ENCODE measurements at places on chromosomes 16 and 17.

- no peak for DNase-seq
Measured at GRCh38 chr17:77880711-77881450, 77.6 kb upstream of the TNRC6C start.

GRCh38 chr17:57902800-57903759 lies 52.1 kb downstream of the CUEDC1 start:
- DNase-seq, result no peak

DNA sequence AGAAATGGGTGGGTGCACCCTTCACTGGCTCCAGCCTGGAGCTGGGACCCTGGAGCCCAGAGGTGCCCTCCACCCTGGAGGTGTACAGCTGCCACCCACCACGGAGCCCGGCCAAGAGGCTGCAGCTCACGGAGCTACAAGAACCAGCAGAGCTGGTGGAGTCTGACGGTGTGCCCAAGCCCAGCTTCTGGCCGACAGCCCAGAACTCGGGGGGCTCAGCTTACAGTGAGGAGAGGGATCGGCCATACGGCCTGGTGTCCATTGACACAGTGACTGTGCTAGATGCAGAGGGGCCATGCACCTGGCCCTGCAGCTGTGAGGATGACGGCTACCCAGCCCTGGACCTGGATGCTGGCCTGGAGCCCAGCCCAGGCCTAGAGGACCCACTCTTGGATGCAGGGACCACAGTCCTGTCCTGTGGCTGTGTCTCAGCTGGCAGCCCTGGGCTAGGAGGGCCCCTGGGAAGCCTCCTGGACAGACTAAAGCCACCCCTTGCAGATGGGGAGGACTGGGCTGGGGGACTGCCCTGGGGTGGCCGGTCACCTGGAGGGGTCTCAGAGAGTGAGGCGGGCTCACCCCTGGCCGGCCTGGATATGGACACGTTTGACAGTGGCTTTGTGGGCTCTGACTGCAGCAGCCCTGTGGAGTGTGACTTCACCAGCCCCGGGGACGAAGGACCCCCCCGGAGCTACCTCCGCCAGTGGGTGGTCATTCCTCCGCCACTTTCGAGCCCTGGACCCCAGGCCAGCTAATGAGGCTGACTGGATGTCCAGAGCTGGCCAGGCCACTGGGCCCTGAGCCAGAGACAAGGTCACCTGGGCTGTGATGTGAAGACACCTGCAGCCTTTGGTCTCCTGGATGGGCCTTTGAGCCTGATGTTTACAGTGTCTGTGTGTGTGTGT lies 46.8 kb downstream of the IL21R start:
- no peak for DNase-seq

GRCh38 chr16:53285236-53285635 lies 149.0 kb upstream of the RBL2 start:
- no peak for DNase-seq

GRCh38 chr16:2874032-2874911 lies 8.7 kb upstream of the FLYWCH2 start:
- no peak for DNase-seq

GRCh38 chr17:4986403-4986802 lies 1.1 kb downstream of the CAMTA2 start:
- DNase-seq, result no peak

DNA sequence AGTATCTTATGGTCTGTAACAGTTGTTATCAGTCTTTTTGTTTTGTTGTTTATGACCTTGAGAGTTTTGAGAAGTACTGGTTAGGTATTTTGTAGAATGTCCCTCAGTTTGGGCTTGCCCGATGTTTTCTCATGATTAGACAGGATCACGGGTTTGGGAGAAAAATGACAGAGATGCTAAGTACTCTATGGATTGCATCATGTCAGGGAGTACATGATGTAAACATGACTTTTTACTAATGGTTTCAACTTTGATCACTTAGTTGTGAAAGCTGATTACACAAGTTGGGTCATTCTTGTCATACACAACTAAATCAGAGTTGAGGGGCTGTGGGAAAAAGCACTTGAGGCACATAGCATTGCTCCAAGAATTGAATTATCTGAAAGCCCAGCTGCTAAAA lies 94.7 kb upstream of the SIAH1 start:
- DNase-seq, result no peak

- DNase-seq, result no peak
Measured at GRCh38 chr17:3622977-3623594, 13.0 kb downstream of the SHPK start.

GRCh38 chr17:37405955-37406634 lies 541 bp downstream of the ACACA start:
- no peak for DNase-seq

DNA sequence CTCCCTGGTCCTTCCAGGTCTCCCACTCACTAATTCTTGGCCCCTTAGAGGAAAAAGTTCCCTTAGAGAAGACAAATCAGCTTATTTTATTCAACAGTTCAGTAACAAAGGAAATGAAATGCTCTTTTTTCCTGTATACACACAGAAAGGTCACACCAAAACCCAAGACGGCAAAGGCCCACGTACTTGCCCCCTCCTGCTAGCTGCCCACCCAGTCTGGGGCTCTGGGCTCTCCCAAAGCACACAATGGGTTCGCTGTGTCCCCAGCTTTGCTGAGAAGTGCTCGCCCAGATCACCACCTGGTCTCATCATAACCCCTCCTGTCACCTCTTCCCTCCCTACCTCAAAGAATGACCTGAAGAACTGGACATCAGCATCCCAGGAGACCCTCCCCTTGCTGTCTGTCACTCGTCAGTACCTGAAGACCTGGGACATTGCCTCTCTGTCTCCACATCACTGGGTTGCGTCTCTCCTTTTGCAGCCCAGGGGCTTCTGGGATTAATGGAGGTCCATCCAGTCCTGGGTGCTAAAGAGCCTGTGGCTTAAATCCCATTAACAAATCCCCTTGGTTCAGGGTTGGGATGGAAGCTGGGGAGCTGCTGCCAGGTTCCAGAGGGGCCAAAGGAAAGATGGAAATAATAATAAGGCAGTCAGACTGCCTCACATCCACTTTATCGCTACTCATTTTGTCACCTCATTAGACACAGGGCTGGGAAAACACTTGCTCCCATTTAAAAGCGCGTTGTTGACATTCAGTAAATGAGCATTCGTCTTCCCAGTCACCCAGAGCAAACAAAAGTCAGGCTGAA lies 3.3 kb downstream of the SLC6A4 start:
- no peak for DNase-seq

DNA sequence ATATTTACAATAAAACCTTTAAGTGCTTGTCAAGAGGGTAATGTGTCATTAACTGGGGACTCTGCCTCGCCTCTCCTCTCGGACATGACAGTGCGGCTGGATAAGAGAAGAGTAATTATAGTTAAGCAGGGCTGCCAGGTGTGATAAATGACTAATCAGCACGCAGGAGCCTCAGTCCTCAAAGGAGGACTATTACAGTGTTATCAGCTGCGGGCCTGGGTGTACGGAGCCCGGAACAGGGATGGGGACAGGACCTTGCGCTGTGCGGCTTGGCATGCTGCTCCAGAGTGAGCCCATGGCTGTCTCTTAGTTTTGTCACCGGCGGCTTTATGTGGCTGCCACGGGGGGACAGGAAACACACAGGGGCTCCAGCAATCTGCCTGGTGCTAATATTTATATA lies 607.2 kb downstream of the MAF start:
- DNase-seq, result no peak

- DNase-seq, result no peak
Measured at GRCh38 chr17:9829343-9829742, 3.6 kb downstream of the GLP2R start.

- DNase-seq, result no peak
Measured at GRCh38 chr16:64459402-64459801, 662.5 kb downstream of the CDH11 start.

DNA sequence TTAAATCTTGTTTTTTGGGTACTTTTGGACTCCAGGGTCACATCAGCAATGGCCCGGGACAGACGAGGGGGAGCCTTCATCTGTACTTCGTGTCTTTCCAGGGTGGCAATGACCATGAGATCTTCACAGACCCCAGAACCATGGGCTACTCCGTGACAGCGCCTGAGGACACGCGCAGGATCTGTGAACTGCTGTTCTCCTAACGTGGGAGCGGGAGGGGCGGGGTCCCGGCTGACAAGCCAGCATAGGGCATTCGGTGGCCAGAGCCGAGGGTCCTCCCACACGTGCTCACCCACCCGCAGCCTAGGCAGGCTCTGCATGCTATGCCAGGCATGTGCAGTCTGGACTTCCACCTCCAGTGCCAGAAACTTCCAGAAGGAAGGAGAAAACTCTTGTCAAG lies 21.2 kb downstream of the CARHSP1 start:
- DNase-seq, result no peak

DNA sequence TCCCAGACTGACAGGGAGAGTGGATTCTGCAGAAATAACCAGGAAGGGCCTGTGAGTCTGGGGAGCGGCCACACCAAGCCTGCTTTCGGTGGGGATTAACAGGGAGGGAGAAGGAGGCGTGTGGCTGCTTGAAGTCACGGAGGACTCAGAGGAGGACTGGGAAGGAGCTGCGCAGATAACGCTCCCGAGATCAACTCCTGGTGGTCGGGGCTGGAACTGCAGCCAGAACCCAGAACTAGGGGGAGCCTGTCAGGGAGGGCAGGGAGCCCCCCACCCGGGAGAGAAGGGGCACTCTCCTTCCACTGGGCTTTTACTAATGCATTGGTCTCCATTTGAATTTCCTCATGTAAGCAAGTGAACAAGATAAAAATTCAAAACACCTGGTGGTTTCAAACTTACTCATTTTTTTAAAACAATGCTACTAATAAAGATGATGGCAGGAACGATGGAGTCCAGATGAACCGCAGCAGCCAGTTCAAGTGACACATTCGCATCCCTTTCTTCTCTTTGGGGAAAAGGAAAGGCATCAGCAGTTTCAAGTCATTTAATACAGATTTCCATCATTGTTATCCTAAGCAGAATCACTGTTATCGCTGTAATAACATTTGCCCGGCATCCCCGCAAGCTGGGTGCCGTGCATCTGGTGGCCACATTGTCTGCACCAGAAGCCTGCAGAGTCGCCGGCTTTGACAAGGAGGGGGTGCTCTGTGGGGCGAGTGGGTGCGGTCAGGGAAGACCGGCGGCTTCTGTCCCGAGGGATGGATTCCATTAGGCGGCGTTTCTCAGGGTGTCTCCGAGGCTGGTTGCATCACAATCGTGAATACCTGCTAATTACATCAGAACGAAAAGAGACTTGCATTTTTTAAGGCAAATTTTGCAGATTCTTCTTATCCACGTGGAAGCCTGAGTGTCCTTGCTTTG lies 183.0 kb downstream of the FOXL1 start:
- peak; percentile 39 for DNase-seq

- peak; percentile 30 for DNase-seq
Measured at GRCh38 chr17:73228748-73229236, 32.9 kb downstream of the CPSF4L start.

- DNase-seq, result no peak
Measured at GRCh38 chr16:86129541-86129940, 230.6 kb downstream of the IRF8 start.

GRCh38 chr17:58970609-58971450 lies 135.8 kb downstream of the TRIM37 start:
- no peak for DNase-seq

GRCh38 chr16:17211797-17212196 lies 259.0 kb downstream of the XYLT1 start:
- peak; percentile 12 for DNase-seq

- DNase-seq, result no peak
Measured at GRCh38 chr17:77882040-77882439, 76.5 kb upstream of the TNRC6C start.

GRCh38 chr16:84340325-84341040 lies 27.9 kb upstream of the ATP2C2 start:
- no peak for DNase-seq

GRCh38 chr16:86733546-86734254 lies 155.4 kb downstream of the FOXL1 start:
- no peak for DNase-seq

DNA sequence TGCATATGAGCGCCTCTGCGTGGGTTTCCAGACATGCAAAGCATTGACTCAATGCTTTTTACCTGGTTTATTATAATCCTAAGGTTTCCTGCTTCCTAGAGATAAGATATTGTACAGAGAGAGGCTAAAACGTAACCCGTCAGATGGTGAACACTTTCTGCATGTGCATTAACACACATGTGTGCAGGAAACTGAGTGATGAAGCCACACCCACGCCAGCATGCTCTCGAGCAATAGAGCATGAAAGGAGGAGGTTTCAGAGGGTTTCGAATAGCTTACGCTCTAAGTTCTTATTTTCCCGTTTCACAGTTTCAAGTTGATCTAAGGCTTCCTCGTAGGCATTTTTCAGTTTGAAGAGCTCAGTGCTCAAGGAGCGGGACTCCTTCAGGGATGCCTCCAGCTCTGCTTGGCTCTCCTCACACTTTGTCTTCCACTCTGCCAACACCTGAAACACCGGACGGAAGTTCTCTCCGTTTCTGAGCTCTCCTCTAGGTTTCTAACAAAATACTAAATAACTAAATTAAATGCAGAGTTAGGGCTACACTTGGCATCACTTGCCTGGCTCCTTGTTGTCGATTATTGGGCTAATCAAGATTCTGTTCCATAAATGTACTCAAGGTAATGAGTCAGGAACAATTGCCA lies 23.2 kb downstream of the MYH3 start:
- DNase-seq, result peak; percentile 7

- no peak for DNase-seq
Measured at GRCh38 chr17:66593116-66593515, 241.8 kb upstream of the CACNG5 start.

GRCh38 chr16:67770346-67770991 lies 35.9 kb downstream of the RANBP10 start:
- DNase-seq, result no peak

- DNase-seq, result no peak
Measured at GRCh38 chr16:17556276-17557052, 85.7 kb upstream of the XYLT1 start.

DNA sequence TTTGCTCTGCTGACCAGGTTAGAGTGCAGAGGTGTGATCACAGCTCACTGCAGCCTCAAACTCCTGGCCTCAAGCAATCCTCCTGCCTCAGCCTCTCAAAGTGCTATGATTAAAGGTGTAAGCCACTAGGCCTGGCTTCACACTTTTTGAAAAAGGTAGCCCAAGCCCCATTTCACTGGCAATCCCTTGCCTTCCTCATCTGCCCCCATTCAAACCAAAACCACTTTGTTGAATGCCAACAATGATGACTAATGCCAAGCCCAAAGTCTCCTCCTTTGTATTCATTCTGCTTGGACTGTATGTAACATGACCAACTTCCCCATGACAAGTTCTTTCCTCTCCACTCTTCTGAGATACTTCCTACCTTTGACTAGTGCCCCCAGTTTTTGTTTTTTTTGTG lies 33.1 kb downstream of the N4BP1 start:
- peak; percentile 34 for DNase-seq

GRCh38 chr17:77445760-77446532 lies 305.2 kb downstream of the SEC14L1 start:
- DNase-seq, result peak; percentile 67

DNA sequence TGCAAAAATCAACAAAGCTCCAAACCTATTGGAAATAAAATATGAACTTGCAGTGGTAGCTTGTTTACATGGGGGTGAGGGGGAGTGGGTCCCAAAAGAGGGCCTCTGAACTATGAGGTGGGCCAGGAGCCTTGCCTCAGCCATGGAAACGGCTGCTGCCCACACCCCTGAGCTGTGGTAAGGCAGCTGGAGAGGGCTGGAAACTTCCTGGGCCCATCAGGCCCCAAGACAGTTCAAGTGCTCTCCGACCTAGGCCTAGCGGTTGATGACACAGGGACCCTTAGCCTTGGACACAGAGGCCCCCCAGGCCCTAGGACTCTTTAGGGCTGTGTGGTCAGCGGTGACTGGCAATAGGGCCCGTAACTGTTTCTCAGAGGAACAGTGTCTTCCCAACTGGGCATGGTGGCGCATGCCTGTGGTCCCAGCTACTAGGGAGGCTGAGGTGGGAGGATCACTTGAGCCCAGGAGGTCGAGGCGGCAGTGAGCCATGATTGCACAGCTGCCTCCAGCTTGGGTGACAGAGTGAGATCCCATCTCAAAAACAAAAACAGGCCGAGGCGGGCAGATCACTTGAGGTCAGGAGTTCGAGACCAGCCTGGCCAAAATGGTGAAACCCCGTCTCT lies 18.3 kb downstream of the UNC13D start:
- DNase-seq, result no peak
